Mesothelial cell of epicardium (in vitro differentiated cells): ENCODE measurements at places on chromosomes 7 and 10. TPM values are rescaled to one million over a fixed set of nuclear protein-coding genes. Genes with fewer than 3 reads are reported as not detected.

Gene ACHE
- total RNA-seq: 9.2 to 10.4 TPM (median 9.6 TPM) in 3 replicates

Gene KCNMA1
- total RNA-seq: 38.4 to 44.0 TPM (median 41.3 TPM) in 3 replicates

- DNase-seq: no peak
Measured at GRCh38 chr7:142801601-142802295, 31.0 kb downstream of the PRSS2 start.

DNA sequence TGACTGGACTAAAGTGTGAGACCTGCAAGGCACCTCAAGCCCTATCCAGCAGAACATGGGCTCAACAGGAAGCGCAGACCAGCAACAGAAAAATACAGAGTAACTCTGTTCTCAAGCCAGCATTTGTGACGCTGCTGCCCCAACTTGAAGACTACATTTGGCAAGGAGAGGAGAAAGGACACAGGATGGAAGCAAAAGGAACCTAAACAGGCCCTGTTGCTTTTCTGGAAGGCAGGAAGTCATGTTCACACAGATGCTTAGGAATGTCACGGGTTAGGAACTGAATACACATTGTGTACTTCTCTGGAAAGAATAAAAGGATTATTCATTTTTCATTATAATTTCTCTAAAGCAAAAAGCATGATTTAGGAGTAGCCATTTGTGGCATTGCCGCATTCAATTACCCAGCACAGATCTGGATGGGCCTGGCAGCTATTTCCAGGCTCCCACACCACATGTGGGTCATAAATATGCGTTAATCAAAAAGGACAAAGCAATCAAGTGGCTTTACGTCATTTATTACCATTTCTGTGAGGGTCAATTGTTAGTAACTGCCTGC lies 19.8 kb upstream of the TOMM7 start:
- DNase-seq: no peak

- no peak for DNase-seq
Measured at GRCh38 chr7:44689427-44689826, 59.2 kb upstream of the ZMIZ2 start.

GRCh38 chr10:29649561-29650551 lies 15.1 kb upstream of the SVIL start:
- no peak for DNase-seq
